ENCODE measurements at places on chromosomes 7 and 10. TPM values are rescaled to one million over a fixed set of nuclear protein-coding genes. Genes with fewer than 3 reads are reported as not detected.

JAZF1 gene
- 50.1 TPM for total RNA-seq

PLEKHA1 gene
- 50.3 TPM for total RNA-seq

GRCh38 chr7:26153823-26154783 is 2.1 kb downstream of the NFE2L3 start:
- DNase-seq, result no peak

DNA sequence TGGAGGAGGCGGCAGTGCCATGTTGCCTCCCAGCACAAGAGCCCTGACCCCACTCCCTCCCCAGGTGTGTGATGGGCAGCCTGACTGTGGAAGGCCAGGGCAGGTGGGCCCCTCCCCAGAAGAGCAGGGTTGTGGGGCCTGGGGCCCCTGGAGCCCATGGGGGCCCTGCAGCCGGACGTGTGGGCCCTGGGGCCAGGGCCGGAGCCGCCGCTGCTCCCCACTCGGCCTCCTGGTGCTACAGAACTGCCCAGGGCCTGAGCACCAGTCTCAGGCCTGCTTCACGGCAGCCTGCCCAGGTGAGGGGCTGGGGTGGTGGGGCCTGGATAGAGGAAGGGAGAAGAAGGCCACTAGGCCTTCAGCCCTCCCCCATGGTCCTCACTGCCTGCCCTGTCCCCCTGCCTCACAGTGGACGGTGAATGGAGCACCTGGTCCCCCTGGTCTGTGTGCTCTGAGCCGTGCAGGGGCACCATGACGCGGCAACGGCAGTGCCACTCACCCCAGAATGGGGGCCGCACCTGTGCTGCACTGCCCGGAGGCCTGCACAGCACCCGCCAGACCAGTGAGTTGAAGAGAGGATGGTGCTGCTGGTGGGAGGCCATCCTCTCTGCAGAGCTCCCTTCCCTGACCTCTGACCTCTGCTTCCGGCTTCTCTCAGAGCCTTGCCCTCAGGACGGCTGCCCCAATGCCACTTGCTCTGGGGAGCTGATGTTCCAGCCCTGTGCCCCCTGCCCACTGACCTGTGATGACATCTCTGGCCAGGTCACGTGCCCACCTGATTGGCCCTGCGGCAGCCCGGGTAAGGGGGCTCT is 18.2 kb upstream of the ZNF467 start:
- DNase-seq, result no peak
